ENCODE measurements at places on chromosomes 2 and 18.

- no peak for DNase-seq
Measured at GRCh38 chr2:239585422-239585821, 184.6 kb upstream of the HDAC4 start.

GRCh38 chr2:234298918-234299317 is 198.0 kb downstream of the ARL4C start:
- DNase-seq = no peak

- DNase-seq = no peak
Measured at GRCh38 chr2:11625671-11626070, 44.3 kb downstream of the NTSR2 start.

- no peak for DNase-seq
Measured at GRCh38 chr2:141957321-141957720, 173.5 kb downstream of the LRP1B start.

DNA sequence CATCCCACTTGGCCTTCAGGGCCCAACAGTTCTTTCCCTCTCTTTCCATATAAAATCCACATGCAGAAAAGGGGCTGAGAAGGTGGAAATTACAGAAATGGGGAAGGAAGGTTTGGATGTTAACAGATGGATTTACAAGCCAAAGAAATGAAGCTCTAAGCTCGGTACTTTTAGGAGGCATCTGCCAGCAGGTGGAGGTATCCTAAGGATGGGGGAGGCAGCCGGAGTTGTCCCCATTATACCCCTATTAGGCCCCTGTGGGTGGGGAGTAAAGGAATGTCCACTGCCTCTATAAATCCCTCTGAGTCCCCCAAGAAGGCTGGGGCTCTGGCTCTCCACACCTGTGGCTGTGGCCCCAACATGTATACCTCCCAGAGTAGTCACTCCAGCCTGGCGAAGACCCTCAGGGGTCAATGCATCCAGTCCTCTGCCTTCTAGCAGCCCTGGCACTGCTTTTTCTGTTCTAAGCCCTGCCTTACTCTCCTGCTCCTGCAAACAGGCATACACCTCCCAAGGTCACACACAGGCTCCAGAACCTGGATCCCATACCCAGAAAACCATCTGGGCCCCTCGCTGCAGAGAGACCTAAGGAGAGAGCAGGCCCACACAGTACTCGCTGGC is 1.2 kb downstream of the FBXO41 start:
- no peak for DNase-seq

DNA sequence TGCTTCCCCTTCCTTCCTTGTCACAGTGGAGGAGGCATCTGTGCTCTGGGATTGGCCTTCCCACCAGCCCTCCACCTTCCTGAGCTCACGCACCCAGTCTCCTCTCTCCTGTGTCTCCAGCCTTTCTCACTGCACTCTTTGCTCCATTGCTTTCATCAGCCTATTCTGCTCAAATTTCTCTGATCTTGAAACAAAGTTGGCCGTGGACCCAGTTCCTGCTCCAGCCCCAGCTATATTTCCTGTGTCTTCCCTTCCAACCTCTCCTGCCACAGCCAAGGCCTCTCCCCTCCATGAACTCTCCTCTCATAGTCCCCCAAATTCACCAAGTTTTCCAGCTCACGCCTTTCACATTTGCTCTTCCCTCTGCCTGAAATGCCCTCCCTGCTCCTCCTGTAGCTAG is 226.6 kb upstream of the AGAP1 start:
- no peak for DNase-seq

DNA sequence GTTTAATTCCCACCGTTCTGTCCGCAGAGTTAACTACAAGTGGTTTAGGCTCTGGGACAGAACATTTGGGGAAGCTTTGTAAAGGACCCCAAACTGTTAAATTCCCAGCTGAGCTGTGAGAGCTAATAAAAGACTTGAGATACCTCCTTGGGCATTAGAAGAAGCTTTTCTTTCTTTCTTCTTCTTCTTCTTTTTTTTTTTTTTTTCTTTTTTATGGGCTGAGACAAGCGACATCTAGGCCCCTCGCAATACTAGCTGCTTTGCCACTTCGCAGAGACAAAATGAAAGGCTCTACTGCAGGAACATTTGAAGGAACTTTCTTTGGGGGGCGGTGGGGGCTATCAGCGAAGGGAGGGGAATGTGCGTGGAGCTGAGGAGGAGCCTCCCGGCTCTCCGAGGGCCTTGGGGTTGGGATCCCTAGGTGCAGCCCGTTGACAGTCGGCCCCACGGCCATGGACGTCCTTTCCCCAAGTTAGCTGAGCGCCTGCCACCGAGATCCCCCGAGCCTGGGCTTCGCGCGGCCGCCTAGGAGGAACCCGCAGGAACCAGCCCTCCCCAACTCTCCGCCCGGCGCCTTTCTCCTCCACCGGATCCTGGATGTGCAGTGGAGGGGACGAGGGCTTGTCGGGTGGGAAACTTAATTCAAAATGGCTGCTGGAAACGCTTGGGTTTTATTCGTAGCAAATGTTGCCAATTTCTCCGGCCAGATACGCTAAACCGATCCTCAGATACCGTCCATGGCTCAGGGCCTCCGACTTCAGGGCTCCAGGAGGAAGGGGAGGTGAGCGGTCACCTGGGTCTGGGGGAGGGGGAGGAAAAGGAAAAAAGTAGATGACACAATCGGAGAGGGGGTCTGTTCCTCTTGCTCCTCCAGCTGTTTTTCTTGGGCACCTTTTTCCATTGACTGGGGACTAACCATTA is 4.2 kb downstream of the MEIS1 start:
- no peak for DNase-seq

DNA sequence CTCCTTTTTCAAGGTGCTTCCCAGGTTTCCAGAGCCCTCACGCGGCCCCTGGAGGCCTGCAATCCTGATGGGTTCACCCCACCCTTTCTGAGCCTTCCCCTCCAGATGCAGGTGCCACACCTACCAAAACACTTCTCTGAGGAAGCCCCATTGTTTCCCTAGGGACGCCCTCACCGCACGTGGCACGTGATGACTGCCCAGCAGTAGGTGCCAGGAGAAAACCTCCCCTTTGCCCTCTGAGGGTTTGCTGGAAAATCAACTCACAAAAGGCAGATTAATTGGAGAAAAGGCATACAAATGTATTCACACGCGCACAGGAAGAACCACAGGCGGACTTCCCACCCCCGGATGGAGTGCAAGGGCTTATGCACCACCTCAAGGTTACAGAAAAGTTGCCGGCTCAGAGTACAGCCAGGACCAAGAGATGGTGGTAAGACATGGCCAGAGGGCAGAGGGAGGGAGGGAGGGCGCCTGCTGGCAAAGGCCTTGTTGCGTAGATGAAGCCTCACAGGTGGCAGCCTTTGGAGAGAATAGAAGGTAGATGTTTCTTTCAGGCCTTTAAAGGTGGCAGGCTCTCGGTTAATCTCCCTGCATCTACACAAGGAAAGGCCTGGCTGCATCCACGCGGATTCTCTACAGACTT is 269.4 kb upstream of the RAB6C start:
- no peak for DNase-seq

GRCh38 chr18:70411307-70411706 is 122.5 kb downstream of the SOCS6 start:
- no peak for DNase-seq

DNA sequence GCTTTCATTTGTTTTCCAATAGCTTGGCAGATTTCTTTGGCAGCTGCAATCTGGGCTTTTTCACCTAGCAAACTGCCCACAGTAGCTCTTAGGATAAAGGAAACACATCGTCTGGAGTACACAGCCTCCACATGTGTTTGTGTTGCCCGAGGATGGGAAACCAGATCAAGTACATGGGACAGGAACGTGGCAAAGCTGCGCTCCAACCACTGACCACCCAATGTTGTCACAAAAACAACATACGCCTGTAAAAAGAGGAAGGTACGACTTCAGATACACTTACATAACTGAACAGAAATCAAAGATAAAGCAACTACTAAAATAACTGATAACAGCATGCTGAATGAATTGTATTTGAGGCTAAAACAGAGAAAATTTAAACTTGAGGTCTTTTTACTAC is 15.5 kb downstream of the HEATR5B start:
- no peak for DNase-seq

DNA sequence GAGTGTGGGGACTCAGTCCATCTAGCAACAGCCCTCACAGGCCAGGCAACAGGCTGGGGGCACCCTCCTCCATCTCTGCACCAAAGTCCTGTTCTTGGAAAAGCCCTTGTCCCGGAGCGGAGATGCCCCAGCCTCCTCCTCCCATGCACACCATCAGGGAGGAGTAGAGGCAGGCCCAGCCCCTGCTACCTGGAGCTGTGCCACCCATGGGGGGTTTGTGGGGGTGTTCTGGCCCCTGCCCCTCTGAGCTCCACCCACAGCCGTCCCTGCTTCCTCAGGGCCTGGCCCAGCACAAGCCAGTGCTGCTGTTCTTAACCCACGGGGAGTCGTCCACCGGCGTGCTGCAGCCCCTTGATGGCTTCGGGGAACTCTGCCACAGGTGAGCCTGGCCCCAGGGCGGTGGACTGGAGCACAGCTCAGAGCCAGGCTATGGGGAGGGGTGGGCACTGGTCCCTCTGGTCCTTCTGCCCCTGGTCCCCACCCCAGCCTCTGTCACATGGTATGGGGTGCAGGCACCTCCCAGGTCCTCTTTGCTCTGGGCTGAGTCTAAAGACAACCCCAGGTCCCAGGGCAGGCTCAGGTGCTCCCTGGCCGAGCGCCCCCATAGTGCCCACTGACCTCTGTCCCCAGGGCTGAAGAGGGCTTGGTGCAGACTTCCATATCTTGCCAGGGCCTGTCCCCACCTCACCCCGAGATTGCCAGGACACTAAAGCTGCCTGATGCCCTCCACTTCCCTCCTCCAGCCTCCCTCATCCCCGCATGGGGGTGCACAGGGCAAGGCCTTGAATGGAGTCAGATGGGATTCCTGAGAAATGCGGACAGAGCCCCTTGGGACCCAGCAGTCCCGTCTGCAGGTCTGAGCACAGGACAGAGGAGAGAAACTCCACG is 2.7 kb downstream of the AGXT start:
- DNase-seq = no peak

GRCh38 chr18:79010802-79011201 is 31.2 kb downstream of the SALL3 start:
- no peak for DNase-seq

DNA sequence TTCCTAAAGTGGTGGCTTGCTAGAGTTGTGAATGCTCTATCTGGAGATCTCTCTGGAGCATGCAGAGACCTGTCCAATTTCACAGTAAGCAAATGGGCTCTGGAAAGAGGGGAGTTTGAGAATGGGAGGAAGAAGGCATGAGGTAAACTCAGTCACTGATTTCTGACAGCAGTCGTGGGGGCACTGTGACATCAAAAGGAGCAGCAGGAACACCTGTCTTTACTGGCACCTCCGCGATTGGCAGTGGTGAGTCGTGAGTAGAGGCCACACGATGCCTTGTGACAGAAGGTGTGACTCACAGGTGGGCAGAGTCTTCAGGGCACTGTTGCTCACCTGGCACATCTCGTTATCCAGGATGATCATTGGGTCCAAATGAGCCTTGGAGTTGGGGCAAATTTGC is 38.8 kb upstream of the CAVIN2 start:
- DNase-seq = no peak

DNA sequence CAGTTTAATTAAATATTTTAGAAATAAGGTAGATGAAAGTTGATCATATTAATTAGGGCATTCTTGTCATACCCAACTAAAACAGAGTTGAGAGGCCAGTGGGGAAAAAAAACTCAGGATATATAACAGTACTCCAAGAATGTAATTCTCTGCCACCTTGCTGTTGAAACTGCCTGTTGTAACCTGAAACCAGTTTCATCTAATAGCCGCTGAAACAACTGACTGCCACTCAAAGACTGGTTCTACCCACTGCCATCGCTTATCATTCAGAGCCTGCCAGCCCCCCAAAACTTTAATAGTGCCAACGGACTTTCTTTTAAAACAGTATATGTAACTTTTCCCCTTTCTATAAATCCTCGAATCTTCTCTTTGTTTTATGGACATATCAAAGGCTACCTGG is 37.7 kb upstream of the FSIP2 start:
- no peak for DNase-seq

- DNase-seq = no peak
Measured at GRCh38 chr2:139122711-139123158, 342.5 kb upstream of the NXPH2 start.

DNA sequence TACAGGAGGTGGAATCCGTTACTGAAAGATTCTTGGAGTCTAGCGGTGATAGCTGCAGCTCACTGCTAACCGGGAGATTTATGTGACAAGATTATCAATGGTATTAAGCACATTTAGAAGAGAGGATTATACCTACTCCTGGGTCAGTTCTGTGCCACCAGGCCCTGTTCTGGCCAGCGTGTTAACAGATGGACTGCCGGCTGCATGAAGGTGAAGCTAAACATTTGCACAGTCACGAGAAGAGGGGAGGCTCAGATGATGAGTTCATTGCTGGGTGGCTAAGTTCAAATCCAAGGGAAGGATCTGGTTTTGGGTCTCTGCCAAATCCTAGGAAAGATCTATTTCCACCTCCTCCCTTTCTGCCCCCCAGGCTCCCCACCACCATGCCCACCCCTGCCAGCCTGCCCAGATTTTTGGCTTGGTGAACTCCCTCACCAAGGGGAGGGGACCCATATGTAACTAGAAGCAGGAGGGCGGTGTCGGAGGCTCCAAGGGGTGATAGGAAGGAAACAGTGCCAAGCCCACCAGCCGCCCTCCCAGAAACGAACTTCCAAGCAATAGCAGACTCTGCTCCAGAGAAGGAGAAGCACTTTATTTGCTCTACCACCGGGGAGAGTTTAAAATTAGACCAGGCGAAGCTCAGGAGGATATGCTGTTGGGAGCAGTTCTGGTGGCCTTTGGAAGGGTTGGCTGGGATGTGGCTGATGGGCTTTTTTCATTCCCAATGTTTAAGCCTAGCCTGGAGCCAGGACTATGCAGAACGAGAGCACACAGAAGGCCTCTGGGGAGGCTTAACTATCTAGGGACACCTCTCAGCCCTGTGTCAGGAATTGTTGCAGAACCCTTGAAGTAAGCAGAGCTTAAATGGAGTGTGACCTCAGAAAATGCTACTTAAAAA is 200.5 kb downstream of the KLHL29 start:
- DNase-seq = no peak

DNA sequence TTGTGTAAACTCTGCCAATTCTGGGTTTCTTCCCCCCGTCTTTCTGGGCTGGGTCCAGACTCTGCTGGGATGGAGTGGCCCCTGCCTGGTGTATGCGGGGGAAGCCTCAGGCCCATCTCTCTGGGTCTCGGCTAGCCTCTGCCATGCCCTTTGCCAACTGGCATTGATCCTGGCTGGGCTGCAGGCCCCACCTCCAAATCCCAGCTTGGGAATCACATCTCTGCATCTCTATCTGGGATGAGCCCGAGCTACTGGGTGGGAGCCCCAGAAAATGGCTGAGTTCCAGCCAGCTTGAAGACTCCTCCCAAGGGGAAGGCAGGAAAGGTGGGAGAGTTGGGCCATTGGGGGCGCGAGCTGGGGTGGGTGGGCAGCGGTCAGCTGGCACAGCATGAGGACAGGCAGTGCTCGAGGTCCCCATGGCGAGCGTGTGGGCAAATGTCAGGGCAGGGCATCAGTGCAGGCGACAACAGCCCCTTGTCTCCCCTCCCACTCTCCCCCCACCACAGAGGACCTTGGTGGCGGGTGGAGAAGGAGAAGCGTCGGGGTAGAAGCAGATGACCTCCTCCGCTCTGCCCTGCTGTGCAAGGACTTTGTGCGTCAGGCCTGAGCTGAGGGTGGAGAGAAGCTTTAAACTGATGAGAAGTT is 139.4 kb downstream of the ASB1 start:
- DNase-seq = no peak

Data from GM04503 (cell line).